Spinal cord (tissue), 10 donors: ENCODE measurements at places on chromosomes 16 and 17. TPM values are rescaled to one million over a fixed set of nuclear protein-coding genes. Genes with fewer than 3 reads are reported as not detected.

DNA sequence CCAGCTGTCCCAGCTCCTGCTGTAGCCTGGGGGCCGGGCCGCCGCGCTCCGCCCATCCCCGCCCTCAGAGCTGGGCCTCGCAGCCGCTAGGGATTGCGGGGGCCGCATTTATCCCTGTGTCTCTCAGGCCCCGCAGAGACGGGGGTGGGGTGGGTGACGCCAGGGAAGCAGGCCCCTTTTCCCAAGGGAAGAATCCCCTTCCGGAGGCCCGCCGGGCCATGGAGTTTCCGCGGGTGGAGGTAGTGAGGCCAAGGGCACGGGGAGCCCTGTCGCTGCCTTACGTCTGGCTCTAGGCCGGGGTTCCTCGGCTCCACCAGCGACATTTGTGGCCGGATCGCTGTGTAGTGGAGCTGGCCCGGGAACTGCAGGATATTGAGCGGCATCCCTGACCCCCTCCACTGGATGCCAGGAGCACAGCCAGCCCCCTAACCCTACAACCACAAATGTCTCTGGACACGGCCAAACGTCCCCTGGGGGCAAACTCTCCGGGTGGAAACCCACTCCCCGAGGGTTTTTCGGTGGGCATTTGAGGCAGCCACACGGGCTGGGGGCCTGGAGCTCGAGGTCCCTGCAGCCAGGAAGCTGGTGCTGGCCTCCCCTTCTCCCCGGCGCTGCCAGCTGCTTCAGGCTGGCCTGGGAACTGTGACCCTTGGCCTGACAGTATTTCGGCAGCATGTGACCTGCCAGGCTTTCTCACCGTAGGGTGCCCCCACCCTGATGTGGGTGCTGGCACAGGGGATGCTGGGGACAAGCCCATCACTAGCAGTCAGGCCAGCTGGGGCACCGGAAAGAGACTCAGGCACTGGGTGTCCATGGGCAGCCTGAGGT is 12.0 kb upstream of the CD300A start:
- peak; percentile 93 for DNase-seq

DNA sequence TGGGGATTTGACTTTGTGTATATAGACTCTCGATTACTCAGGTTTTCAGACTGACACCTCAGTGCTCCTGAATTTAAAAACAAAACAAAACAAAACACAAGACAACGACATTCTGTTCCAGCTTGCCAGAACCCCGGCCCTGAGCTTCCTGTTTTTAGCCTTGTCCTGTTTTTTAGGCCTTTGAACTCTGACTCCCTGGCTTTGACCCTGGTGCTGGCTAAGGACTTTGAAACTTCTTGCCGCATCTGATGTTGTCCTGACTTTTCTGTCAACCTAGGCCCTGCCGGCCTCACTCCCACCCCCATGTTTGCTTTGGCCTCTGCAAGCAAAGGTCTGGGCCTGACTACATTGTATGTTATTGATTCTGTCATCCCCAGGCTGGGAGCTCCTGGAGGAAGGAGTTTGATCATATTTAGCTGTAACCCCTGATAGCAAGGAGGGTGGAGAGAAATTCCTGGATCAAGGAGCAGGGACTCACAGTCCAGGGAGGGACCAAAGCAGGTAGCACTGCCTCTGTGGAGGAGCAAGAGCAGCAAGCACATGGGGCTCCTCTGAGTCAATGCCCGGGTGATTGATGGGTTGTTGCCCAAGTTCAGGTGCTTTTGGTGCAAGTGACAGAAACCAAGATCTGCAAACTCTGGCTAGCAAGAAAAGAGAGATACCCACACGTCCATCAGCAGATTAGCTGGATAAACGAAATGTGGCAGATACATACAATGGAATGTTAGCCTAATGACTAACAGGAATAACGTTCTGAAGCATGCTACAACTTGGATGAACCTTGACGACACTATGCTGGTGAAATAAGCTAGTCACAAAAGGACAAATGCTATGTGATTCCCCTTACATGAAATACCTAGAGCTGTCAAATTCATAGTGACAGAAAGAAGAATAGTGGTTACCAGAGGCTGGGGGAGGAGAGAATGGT is 7.7 kb downstream of the CCL16 start:
- DNase-seq: no peak

GAS2L2 gene
- 3.4 TPM for total RNA-seq

GRCh38 chr16:13312063-13312462 is 410.7 kb downstream of the SHISA9 start:
- no peak for DNase-seq

GRCh38 chr17:36188891-36189306 is 7.7 kb downstream of the CCL3L1 start:
- DNase-seq: no peak

DNA sequence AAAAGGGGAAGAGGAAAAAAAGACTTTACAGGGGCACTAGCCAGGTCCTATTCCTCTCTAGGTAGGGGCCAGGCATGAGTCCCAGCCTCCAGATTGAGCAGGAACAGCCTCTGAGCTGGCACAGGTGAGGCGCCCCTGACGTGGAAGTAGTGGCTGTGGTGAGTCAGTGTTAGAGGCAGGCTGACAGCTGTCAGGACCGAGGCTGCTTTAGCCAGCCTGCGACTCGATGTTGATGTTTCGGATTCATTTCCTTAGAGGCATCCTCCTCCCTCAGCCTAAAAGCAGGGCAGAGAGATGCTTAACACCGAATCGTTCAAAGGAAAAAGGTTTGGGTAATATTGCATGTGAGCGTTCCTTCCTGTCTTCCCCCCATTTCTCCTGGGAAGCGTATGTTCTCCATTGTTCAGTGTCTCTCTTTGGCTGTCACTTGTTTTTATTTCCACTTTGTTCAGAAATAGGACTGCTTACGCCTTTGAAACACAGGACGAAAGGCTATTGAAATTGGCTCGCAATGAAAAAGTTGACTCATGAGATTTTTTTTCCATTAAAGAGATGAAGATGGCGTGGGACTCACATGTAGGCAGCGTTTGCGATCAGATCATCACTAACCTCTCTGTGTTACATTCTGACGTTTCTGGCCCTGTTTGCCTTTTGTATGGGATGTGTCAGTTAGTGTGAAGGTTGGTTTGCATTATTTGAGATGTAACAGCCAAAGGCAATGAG is 1.3 kb downstream of the KIAA0513 start:
- no peak for DNase-seq

CCP110 gene
- 78.1 TPM for total RNA-seq

CCL17 gene
- total RNA-seq: not detected

DNA sequence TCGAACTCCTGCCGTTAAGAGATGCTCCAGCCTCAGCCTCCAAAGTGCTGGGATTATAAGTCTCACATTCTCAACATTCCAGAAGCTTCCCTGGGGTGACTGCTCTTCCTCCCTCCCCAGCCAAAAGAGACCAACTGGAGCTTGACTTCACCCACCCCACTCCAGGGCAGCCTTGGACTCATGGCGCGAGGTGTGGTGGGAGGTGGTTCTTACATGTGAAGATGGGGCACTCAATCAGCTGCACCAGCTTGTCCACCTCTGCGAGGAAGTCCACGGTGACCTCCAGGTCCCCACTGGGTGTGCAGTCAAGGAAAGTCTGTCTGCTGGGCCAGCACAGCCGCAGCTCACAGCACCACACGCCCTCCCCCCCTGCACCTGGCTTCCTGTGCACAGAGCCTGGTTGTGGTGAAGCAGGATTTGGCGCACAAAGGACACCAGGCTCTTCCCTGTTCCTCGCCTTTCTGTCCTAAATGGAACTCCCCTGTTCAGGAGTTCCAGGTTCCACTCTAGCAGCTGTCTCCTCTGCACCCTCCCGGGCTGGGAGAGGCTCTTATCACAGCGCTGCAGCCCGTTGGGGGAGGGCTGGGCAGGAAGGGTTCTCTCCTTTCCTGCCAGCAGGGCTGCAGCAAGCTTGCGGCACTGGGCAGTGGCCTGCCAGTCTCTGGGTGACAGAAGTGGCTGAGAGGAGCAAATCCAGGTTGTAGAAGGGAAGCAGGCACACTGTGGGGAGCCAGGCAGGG is 9.6 kb upstream of the MTSS2 start:
- no peak for DNase-seq

KRTAP17-1 gene
- total RNA-seq: not detected

DNA sequence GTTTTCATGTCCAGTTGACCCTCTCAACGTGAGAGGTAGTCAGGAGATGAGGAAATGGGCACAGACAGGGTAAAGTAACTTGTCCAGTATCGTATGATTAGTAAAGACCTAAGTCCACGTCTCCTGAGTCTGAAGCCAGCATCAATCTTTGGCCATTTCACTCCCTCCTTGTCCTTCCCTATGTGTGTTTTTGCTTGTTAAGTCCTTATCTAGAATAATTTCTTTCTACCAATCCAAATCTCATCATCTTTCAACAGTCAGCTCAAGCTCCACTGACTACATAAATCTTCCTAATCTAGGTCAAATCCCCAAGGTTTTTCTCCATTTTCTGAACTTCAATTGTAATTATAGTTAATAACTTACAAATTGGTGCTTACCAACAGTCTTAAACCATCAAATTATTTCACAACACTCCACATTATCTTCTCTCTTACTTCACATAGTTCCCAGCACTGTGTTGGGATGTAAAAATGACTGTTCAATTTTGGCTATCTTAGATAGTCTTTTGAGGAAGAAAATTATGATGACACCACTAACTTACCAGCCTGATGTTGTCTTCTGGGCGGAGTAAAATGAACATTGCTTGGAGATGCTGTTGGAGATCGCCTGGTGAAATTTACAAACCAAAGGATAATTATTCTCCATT is 72.3 kb upstream of the CORO6 start:
- no peak for DNase-seq

DNA sequence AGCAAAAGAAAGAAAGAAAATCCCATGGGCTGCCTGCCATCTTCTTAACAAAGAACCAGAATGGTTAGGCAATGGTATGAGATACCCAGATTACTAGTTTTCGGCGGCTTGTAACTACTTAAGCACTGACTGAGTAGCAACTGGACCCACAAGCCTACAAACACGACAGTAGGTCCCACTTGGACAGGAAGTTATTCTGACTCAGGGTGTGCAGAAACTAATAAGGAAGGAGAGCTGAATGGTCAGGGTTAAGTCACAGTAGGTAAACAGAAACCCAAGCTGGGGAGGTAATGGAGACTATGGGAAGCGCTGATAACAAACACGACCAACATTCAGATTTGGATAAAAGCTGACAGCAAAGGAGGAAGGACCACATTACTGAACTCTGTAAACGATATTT is 10.4 kb upstream of the HLF start:
- no peak for DNase-seq

GRCh38 chr17:60526726-60527125 is 684 bp upstream of the APPBP2 start:
- DNase-seq: no peak

DNA sequence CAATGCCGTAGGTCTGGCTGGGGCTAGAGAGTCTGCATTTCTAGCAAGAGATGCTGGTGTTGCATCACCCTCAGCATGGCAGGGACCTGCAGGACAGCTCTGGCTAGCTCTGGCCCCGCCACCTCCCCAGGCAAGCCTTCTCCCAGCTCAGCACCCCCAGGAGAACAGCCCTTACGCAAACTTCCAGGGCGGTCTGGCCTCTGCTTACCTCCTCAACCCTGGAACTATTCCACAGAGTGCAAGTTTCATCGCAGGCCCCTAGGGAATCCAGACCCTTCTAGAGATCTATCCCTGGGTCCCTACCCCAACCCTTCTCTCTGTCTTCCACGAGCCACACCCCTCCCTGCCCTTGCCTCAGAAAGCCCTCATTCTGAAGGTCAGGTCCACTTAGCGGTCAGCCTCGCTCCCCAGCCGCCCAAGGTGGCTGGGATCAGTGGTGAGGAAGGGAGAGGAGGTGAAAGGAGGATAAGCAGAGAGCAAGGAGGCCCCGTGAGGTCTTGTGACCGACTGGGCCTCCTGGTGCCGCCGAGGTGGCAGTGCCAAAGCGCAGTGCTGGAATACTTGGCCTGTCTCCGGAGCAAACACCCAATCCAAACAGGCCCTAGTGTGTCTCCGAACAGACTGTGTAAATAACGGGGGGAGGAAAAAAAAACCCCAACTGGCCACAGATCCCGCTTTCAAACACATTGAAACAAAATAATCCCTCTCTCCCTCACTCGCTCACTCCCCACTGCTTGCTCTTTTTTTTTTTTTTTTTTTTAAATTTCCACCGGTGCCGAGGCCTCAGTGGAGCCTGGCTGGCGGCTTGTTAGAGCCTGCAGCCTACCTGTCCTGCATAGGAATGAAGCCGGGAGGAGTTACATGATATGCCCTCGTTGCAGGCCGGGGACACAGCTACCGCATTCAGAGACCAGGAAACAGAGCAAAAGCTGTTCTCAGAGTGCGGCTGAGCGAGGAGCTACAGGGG is 380.9 kb downstream of the SOX9 start:
- peak; percentile 87 for DNase-seq

GRCh38 chr17:17763734-17764133 is 73.1 kb downstream of the SREBF1 start:
- DNase-seq: no peak

CCDC200 gene
- total RNA-seq: 0.55 TPM

C16orf54 gene
- 0.39 TPM for total RNA-seq

ZNF771 gene
- 8.1 TPM for total RNA-seq

DNA sequence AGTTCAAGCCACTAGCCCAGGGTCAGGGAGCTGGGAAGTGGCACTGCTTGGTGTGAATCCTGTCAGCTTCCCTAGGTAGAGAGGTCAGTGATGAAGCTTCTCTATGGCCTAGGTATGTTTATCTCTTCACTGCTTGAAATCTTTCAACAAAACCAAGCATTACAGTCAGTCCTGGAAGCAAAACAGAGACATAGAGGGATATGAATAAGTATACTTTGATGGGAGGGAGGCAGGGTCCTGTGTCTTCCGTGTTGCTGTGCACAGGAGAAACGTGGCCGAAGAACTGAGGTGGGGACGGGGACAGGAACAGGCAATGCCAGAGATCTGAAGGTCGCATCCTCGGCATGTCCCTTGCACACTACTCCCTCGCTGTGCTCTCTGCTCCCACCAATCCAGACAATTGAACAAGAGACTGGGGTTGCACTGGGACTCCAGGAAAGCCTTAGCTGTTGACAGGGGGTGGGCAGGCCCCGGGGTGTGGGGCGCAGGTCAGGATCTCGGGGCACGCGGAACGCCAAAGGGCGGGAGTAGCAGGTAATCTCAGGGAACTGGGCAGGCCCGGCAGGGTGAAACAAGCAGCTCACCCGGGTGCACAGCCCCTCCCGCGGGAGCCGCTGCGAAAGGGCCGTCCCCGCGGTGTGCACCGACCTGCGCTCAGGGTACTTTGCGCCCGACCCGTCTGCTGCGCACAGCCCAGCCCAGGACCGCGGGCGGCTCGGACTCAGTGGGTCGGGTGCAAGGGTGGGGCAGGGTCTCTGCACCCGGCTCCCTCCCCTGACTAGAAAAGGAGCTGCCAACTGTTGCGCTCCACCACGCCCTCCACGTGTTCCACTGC is at the start of gene MT1H:
TSS of gene MT1H (plus strand) at position 810 of the 835 bp plus-strand sequence. CDS start 71 bp downstream, outside the sequence.
- no peak for DNase-seq

- DNase-seq: no peak
These were observed 8.0 kb upstream of the KATNB1 start for GRCh38 chr16:57727610-57728009.

ARHGDIG gene
- 50.4 TPM for total RNA-seq

DNA sequence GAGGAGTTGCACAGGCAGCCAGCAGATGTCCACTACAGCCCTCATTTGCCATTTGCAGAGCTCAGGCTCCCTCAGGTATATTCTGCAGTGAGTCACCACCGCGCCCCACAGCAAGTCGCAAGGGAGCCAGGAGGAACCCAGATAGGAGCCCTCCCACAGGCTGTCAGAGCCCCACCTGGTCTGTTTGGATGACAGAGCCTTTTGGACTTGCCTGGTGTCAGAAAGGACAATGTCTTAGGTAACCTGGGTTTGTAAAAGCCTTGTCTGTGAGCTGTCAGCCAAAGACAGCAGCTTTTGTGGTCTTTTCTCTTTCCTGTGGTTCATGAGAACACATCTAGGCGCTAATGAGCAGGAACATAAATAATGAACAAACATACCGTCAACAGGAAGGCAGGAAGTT is 70.9 kb downstream of the GNAO1 start:
- no peak for DNase-seq

- no peak for DNase-seq
These were observed 713 bp downstream of the KNOP1 start for GRCh38 chr16:19717314-19717713.
